ENCODE measurements at places on chromosomes 13 and 19.
A peak's percentile ranks its signal among the peaks of the same experiment; 100 is the strongest.

DNA sequence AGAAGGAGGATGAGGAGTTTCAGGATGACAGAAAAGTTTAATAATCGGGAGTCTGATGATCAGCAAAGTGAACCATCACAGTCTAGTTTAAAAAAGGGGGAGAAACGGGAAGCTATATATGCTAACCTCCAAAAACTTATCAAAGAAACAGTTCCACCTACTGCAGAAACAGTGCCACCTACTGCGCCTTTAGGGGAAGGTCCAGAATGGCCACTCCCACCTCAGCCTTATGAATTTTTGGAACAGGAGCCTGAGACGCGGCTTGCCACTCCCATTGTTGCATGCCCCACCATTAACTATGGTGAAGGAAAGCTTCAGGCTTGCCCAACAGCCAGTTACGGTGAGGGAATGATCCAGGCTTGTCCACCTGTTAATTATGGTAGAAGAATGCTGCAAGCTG lies 929.0 kb downstream of the SLITRK6 start:
- DNase-seq, result no peak

- no peak for DNase-seq
Observed at GRCh38 chr13:84487752-84488151, 605.5 kb upstream of the SLITRK1 start.

DNA sequence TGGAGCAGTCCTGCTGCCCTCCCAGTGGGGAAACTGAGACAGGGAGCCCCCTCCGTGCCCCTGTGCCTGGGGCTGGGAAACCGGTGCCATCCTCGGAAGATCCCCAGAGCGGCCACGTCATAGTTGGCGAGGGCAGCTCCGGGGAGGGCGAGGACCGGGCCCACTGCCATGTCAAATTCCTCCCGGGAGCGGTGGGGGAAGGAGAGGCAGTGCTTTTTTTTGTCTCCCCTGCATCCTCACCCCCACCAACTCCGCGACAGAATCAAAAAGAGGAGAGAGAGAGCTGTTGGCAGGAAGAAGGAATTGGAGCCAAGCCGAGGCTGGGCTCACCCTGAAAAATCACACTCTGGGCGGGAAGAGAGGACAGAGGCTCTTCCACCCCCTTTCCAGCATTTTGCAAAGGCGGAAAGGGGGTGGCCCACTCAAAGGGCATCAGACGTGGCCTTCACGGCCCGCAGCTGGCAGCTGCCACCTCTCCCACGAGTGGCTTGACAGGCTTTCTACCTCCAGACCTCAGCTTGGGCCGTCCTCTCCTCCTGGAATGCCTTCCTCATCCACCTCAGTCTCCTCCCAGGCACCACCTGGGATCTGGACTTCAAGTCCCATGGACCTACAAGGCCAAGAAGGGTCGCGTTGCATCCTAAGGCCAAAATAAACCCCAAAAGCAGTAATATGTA lies 19.6 kb upstream of the NFIC start:
- DNase-seq, result no peak

GRCh38 chr13:80716610-80717081 lies 375.7 kb upstream of the SPRY2 start:
- no peak for DNase-seq

DNA sequence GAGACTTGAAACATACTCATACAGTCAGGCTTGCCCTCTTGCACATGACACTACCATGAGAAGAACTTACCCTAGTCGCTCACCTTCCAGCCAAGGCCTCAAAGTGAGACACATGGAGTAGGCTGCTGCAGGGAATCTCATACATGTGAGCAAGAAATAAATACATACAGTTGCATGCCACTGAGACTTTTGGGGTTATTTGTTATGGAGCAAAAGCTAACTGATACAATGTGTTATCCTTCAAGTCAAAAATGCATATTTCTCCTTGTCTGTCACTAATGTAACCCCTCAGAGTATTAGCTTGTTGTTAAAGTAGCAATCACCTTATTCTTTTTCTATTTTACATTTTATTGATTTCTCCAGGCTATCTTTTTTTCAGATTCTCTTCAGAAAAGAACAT lies 58.1 kb downstream of the FOXO1 start:
- DNase-seq, result no peak

DNA sequence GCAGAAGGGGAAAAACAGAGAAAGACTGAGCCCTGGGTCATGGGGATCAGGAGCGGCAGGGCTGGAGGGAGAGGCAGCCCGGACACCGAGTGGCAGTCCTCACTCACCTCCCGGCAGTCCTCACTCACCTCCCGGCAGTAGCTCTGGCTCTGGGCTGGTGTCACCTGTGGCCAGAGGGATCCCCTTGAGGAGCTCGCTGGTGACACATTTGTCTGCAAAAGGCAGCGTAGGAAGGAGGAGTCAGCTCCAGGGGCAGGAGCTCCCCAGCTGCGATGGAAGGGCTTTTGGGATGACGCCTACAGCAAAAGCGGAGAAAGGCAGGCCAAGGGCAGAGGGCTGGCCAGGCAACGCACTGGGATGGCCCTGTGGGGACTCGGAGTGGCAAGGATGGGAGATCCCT lies 739 bp downstream of the EIF3G start:
- no peak for DNase-seq

- DNase-seq, result peak; percentile 25
Observed at GRCh38 chr13:30421093-30422053, 920 bp upstream of the UBE2L5 start.

DNA sequence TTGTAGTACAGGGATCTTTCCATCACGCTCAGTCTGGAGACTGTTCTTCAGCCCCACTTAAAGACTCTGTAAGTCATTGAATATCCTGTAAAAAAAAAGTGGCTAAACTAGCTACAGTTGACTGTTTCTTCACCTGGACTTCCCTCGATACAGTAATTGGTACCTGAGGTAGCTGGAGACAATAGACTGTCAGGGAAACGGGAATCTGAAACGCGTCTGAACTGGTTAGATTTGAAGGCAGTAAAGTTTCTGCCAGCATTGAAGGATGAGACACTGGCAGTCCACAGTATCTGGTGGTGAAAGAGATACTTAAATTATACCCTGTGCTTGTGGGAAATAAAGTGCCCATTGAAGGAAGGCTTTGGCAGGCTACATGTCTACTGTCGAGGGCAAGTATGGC lies 550.5 kb downstream of the IRS2 start:
- DNase-seq, result no peak

GRCh38 chr13:101915331-101915730 lies 462.9 kb downstream of the ITGBL1 start:
- no peak for DNase-seq

- DNase-seq, result no peak
Observed at GRCh38 chr19:33673258-33673875, 51.6 kb downstream of the CHST8 start.

DNA sequence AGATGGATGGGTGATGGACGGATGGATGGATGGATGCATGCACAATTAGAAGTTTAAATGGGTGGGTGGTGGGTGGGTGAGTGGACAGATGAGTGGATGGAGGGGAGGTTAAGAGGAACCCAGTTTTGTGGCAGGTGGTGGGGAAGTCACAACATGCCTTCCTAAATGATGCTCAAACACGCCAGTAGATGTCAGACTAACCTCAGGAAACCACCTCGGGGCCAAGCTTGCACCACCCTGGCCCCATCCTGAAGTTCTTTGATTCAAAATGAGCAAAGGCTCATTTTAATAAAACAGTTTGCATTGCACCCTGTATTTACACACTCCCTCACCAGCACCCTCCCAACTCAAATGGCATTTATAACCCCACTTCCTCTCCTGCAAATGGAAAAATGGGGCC lies 91.4 kb upstream of the CACNA1A start:
- DNase-seq, result peak; percentile 70
